ENCODE measurements at places on chromosomes 11 and 22.

DNA sequence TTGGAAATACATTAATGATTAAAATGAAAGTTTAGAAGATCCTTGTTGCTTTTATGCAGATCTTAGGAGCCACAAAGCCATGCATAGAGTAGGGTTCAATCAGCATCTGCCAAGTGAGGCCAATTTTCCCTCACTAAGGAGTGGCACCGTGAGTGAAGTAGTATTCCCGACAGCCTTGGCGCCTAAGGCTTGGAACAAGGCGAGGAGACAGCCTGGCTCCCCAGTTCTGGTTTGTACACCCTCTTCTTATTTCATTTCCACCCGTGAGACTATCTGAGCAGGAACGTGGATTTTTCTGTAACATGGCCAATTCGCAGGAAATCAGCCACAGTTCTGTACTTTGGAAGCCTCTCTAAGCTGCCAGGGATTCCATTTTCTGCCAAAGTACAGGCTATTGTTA, 22.6 kb downstream of the FADS2 start:
- DNase-seq: no peak

DNA sequence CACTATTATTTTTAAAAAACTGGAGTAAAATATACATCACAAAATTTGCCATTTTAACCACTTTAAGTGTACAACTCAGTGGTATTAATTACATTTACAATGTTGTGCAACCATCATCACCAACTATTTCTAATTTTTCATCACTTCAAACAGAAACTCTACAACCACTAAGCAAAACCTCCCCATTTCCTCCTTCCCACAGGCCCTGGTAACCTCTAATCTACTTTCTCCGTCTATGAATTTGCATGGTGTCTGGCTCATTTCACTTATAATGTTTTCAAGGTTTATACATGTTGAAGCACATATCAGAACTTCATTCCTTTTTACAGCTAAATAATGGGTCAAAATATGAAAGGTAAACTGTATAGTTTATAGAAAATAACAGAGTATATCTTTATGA, 24.4 kb downstream of the DDI1 start:
- no peak for DNase-seq

DNA sequence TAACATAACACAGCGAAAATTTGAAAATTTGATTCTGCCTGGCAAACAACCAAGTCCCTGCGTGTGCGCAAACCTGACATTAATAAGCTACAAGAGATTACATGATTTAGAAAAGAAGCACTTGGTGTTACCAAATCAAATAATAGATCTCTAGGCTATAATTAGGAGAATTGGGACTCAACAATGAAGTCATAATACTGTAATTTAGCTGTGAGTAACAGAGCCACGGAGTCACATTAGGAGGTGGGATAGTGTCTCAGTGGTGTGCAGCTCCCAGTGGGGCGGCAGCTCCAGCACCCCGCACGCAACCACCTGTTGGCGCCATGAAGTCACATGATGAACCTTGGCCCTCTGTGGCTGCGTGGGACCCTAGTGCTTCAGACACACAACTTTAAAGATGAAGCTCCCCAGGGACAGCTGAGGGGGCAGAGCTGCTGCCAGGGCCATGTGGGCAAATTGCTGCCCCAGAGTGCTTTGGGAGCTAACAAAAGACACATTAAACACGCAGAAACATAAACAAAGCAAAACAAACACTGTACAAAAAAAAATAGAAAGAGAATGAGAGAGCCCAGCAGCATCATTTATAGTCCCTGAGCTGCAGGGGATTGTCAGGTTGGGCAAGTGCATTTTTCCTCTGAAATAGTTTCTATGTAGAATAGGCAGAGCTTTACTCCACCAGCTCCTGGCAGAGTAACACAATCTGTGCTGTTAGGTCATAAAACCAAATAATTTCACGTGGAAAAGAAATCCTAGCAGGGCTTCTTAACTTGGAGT, 605.6 kb downstream of the SOX6 start:
- DNase-seq: no peak

DNA sequence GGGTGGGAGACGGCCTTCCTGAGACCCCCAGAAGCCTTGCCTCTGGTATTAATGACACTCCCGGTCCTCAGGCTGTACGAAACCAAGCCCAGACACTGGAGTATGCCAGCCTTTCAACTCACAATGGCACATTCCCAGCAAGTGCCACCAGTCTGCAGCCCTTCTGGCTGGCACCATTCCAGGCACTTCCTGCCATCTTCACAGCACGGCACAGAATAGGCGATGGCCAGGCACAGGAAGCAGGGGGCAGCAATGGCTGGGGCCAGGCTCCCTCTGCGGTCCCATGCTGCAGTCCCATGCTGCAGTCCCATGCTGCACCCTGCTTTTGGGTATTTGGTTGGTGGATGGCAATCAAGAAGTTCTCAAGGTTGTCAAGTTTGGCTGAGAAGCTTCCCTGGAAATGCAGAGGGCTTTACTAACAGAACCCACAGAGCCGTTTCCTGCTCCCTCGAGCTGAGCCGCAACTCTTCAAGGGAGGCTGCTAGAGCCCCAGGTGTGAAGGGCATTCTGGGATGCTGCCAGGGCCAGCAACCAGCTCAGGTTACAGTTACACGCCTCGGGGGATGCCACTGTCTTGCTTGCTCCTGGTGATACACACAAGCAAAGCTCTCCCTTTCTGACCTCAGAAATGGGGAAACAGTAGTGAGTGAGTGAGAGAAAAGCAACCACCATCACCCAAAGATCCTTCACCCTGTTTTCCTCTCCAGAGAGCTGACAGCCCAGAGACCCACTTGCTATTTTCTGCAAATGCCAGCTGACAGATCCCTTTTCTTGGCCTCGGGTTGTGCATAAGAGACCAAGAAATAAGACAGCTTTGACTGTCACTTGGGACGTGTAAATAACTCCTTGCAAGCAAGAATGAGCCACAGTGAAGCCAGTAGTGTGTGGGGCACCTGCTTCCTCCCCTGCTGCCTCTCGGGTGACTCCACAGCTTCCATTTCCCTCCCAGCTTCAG, 23.9 kb downstream of the LRFN4 start:
- no peak for DNase-seq

DNA sequence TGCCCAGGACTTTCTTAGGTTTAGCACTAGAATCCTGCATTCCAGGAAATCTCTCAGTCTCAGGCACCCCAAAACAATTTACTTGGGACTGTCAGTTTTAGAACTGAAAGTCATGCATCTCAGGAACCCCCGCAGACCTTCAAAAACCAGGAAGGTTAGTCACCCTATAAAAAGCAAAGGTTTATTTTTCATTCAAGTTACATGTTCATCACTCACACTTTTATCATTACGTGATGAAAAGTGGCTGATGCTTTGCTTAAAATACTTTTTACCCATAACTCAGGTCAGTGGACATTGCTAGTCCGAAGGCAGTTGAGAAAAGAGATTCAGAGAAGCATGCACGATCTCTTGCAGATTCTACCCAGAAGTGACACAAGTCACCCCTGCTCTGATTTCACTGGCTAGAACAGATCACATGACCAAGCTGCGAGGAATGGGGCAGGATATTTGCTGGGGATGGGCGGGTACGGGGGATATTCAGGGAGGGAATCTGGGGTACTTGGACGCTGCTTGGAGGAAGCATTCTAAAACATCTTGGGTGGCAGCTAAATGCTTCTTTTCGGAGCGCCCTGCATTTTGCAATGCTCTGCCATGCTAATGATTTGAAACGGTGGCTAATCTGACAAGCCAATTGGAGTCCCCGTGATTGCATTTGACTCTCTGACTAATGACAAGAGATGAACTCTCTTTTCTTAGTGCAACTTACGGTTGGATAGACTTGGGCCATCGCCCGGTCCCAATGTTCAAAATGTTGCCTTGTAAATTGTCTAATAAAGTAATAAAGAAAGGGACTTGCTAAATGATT, 110.2 kb downstream of the MIAT start:
- DNase-seq: no peak

GRCh38 chr11:85685820-85686459, at the start of gene CCDC89:
Gene CCDC89 (minus strand): TSS chr11:85686195. CDS start chr11:85686130, 65 bp downstream.
- DNase-seq: no peak

DNA sequence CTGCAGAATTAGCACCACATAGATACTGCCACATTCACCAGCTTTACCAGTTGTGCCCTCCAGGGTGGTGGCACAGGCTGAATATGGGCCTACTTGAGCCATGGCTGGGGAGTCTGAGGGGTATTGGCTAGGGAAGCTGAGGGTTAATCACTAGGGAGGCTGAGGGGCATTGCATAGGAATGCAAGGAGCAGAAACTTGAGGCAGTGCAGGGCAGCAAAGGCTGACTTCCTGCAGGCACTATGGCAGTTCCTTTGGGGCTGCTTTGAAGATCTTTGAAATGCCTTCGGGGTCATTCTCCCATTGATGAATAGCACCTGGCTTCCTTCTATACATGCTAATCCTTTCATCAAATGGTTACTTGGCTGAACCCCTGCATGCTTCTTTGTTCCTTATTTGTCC, 171.5 kb downstream of the RCN1 start:
- no peak for DNase-seq

DNA sequence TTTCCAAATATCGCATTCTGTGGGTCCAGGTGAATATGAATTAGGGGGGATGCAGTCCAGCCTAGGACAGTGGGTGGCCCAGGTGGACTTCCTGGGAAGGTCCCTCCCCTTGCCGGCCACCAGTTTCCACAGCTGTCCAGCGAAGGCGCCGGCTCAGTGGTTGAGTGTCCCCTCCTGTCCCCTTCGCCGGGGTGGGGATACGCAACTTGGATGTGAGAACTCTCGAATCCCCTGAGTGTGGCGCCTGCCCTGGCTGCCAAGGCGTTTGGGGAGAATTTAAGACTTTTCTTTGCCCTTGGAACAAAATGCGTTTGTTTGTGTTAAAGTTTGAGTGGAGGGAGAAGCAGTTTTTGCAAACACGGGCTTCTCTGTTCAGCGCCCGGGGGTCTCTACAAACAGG, 123.7 kb downstream of the KCNQ1OT1 start:
- DNase-seq: no peak

- DNase-seq: no peak
These were observed 65.6 kb downstream of the OR4C45 start for GRCh38 chr11:50098186-50098725.

DNA sequence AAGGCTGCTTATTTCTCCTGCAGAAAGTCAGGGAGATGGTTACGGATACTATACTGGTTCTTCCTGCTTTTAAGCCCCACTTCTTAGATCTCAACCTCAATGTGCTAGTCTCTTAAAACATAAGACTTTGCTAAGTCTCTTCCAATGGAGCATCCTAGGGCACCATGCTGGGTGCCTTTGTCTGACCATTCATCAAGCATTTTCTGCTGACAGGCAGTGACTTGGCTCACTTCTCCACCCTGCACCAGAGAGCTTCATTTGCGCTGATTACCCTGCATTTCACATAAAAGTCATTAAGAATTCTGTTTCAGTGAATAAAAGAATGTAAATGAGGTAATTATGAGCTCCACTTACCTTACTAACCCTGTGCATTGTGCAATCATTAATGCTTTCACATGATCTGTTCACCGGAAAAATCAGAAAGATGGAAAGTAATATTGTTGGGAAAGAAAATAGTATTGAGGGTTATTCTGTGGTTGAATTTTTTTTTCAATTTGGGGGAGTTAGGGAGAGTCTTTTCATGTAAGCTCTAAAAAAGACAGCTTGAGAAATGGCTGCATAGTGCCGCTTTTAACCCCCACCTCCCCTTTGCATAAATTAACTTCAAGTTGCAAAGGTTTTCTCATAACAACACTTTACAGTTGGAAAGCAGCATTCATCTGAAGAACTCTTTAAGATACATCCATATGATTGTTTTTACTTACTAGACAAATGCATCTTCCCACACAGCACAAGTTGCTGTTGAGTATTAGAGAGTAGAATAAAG, 677.3 kb upstream of the KIRREL3 start:
- DNase-seq: no peak

DNA sequence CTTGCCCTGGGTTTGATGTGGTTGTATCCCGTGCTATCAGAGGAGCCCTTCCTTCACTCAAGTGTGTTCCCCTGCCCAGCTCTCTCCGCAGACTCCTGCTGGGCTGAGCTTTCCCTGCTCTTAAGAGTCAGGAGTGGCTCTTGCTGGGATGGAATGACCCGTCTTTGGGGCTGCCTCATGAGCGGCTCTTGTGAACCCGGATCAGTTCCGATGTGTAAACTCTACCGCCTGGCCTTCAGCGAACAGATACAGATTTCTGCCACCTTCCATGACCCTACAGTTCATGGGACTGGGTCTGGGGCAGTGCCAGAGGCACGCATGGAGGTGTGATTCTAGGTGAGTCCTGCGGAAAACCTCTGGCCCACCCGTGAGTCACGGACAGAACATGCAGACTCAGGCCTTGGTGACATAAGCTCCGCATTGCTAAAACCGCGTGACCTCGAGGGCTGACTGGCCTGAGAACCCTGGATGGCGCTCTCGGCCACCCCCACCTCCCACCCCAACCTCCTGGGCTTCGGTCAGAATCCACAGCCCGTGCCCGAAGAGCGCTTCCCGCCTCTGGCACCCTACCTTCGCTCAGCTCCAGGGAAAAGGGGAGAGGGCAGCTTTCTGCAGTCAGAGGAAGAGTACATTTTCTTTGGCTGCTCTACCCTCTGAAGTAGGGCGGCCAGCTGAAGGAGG, 1.3 kb upstream of the ZBTB16 start:
- DNase-seq: no peak

GRCh38 chr11:2135648-2136201, 3.5 kb downstream of the IGF2 start:
- no peak for DNase-seq

DNA sequence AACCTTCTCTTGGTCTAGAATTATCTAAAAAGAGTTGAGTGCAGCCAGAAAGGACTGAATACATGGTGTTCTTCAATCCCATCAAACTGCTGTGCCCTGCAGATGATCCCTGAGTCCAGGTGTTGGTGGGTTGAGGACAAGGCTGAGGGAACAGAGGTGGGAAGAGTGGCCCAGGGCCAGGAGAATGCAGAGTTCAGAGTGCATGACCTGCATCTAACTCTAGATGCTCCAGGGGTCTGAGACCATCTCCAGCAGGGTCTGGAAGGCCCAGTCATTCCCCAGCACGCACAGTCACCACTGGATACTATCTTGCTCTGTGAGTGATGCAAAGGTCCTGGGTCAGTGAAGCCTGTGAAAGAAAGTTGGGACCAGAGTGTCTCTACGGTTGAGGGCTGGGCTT, 2.1 kb upstream of the VPREB1 start:
- no peak for DNase-seq

DNA sequence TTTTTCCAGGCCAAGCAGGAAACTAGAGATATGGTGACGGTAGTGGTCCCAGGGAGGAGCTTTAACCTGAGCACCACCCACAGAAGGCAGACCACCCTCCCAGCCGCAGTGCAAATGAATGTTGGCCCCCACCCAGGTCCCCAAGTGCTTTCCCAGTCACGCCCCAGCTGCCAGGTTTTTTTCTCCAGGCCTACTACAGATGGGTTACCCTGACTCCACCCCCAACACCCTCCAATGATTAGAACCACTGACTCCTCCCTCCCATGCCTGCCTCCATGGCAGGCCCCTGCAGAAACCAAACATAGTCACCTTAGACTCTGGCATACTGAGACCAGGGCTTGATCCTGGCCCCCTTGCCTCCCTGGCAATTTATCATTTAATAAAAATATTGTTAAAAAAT, 58.7 kb upstream of the CHST1 start:
- no peak for DNase-seq

DNA sequence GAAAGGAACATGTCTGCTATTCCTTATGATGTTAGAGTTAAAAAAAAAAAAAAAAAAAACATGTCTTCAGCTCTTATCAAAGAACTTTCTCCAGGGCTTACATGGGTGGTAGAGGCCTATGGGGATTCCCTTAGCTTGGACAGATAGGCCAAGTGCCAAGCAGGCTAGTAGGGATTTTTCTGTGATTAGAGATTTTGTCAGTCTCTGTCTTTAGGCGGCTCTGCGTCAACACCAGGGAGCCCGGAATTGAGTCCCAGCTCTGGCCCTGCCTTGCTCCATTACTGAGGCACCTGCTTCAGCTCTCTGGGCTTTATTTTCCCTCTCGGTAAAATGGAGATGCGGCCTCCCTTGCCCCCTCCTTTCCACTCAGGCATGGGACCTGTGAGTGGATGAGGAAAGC, 13.1 kb downstream of the CRY2 start:
- DNase-seq: no peak

All from activated naive CD4-positive, alpha-beta T cell treated with anti-CD3 and anti-CD28 coated beads, Interleukin-2, amount 50 U/mL, for 16 hours (primary cell).